ENCODE measurements at places on chromosomes 3 and 15.

GRCh38 chr15:47802216-47802615 is 84.9 kb downstream of the SEMA6D start:
- no peak for DNase-seq

- DNase-seq, result no peak
Observed at GRCh38 chr3:172009803-172010202, 29.6 kb upstream of the FNDC3B start.

GRCh38 chr3:18657858-18658820 is 233.0 kb upstream of the SATB1 start:
- DNase-seq, result no peak

DNA sequence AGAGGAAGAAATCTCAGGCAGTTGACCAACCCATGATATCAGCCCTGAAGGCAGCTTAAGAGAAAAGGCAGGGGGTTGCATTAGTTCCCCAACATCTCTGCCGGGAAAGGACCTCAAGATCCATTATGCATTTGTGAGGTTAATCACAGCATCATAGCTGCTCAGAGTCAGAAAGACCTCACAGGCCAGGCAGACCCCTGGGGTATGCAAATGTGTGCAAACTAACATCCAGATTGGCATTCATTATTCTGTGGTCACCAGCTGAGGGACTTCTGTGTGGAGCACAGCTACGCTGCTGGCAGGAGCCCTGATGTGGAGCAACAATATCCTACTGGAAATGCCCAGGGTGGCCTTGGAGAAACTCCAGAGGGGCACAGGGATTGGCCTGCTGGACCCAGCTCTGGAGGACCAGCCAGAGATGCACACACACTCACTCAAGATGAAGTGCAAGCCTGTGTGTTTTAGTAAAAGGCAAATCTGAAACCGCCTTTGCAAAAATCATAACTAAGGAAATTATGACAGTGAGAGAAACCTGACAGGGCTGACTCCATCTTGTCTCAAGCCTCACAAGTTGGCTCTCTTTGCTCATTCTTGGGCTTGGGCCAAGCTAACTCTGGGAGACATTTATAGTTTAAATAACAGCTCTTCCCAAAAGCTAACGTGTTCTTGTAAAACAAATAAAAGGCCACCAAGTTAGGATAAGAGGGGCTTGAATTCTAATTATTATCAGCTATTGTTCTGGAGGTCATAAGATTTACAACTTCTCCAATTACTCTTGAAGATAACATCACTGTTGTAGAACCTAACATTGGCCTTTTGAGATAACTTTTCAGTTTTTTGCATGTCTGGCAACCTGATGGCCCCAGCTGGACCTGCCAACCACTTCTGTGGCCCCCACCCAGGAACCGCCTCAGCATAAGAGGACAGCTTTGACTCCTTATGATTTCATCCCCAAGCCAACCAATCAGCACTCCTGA is 257.1 kb downstream of the UACA start:
- DNase-seq, result no peak

DNA sequence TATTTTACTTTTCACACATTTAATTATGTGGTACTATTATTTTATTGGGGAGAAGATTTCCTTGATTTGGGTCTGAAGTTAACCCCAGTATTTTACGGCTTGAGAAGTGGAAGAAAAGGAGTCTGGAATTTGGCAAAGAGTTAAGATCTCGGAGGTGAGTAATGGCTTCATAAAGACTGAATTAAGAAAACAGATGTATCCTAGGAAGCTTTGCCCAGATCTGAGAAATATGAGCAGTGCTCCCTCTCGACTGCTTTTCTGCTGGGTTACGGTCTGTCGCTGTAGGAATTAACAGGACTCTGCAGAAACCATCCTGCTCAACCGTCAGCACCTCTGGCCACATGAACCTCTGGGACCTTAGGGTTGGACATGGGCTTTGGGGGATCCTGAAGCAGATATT is 163.6 kb upstream of the NDN start:
- no peak for DNase-seq

DNA sequence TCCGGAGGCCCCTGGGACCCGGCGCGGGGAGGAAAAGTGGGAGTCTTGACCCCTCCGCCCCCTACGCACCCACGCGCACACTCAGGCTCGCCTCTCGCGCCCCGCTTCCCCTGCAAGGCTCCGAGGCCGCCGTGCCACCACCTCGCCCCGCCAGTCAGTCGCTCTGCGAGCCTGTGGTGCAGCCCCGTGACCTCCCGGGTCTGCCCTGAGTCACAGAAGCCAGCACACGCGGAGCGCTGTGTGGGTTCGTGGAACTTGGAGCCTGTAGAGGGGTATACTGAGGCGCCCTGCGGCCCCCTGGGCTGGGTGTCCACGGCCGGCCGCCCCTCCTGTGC is 380 bp upstream of the ALS2CL start:
- DNase-seq, result no peak

GRCh38 chr3:78804251-78805037 is 963.4 kb downstream of the ROBO1 start:
- no peak for DNase-seq

DNA sequence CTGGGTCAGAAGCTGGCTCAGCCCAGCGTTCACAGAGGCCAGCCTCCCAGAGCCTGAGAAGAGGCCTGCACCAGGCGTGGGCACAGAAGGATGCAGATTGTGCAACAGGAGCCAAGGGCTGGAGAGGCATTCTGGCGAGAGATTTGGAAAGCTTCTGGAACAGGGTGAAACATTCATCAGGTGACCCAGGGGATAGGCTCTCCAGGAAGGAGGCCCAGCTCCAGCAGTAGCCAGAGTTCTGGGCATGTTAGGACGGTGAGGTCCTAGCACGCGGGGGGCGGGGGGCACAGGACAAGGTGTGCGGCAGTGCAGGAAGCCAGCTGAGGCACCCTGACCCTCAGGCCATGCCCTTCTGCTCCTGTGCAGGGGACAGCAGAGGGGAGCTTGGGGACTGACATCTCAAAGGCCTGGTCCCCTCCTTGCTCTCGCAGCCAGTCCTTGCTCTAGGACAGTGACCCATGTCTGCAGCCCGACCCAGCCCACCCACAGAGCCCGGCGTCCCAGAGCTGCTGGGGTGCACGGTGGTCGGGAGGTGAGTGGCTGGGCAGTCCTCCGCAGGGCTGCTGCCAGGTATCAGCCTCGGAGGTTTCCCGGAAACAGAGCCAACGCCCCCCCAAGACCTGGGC is 111.7 kb upstream of the KLF13 start:
- no peak for DNase-seq

- DNase-seq, result no peak
Observed at GRCh38 chr3:171936191-171936841, 93.2 kb downstream of the TMEM212 start.

DNA sequence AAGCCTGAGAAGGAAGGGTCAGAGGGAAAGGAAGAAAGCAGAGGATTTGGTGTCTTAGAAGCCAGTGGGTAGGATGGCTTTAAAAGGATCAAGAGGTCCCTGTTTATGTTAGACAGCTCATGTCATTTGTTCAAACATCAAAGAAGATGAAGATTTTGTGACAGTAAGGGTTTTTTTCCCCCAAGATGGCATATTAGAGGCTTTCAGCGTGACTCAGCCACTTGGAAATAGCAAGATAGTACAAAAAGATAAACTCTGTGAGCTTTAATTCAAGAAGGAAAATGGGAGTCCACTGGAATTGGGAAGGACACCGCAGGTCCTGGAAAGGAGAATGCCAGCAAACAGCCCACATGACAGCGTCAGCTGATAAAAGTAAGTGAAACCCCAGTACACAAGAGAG is 467.1 kb upstream of the THBS1 start:
- DNase-seq, result no peak

GRCh38 chr3:188942191-188942590 is 229.6 kb upstream of the TPRG1 start:
- no peak for DNase-seq

DNA sequence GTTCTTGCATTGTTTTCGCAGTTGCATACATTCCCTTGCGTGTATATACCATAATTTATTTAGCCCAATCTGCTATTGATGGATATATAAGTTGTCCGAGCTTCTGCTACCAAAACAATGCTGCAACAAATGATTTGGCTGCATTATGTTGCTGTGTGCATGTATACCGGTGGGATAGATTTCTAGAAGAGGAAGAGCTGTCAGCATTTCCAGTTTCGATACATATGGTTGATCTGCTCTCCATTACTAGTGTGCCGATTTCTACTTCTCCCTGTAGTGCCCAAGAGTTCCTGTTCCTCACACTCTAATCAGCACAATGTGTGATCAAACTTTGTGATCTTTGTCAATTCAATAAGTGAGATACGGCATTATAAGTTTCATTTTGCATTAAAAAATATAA is 92.8 kb upstream of the NMNAT3 start:
- DNase-seq, result no peak

- no peak for DNase-seq
Observed at GRCh38 chr3:177057768-177058167, 139.5 kb downstream of the TBL1XR1 start.
